Activated T-helper 17 cell treated with anti-CD3 and anti-CD28 coated beads, Interleukin-2, amount 50 U/mL, for 72 hours (primary cell): ENCODE measurements at places on chromosomes 5 and 9. TPM values are rescaled to one million over a fixed set of nuclear protein-coding genes. Genes with fewer than 3 reads are reported as not detected.

GRCh38 chr9:134838651-134839454 lies 41.8 kb upstream of the FCN2 start:
- no peak for ATAC-seq

Gene CEL
- 4.2 TPM for total RNA-seq

GRCh38 chr5:135203593-135204036 lies 169.6 kb upstream of the PITX1 start:
- ATAC-seq: no peak

- ATAC-seq: peak; percentile 93
Observed at GRCh38 chr5:141657937-141658545, 6.8 kb upstream of the FCHSD1 start.

Gene ARSI
- not detected for total RNA-seq

Gene MARCHF11
- total RNA-seq: not detected

GRCh38 chr5:169095410-169095960 lies 205.5 kb downstream of the SLIT3 start:
- no peak for ATAC-seq

DNA sequence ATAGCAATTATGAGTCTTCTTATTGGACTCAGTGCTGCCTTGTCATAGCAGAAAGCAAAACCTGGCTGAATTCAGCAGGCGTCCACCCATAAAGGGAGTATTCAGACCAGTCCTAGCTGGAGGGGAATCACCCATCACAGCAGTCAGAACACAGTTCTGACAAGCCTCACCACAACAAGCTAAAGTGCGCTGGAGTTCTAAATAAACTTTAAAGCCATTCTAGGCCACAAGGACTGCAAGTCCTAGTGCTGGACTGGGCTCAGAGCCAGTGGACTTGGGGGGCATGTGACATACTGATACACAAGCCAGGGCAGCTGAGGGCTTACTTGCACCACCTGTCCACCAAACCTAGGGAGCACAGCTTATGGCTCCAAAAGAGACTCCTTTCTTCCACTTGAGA lies 115.3 kb upstream of the PCSK5 start:
- ATAC-seq: no peak

- ATAC-seq: no peak
Observed at GRCh38 chr5:149048811-149049210, 14.1 kb downstream of the SH3TC2 start.

DNA sequence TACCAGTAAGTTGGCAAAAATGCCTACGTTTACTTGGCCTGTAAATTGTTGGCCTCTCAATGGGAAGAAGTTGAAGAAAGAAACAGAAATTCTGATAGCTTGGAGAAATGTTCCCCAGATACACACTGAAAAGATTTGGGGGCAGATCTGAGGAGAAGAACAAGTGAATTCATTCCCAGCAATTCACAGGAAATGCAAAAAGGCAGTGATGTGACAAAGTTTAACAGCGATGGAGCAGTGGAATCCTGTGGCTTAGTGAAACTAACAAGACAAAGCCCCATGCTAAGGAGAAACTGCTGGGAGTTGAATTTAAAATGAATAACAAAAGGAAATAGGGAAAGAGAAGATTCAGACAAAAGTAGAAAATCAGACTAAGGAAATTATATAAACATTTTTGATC lies 213.2 kb upstream of the EDIL3 start:
- no peak for ATAC-seq

DNA sequence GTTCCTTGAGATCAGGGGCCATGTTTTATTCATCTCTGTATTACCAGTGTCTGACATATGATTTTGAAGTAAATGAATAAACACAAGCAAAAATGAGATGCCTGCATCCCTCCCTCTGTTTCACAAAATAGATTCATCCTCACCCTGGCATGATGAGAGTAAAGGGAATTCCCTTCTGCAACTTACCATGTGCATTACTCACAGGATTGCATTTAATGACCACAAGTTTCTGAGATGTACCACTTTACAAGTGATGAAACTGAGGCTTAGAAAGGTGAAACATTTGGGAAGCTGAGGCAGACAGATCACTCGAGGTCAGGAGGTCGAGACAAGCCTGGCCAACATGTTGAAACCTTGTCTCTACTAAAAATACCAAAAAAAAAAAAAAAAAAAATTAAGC lies 74.2 kb upstream of the TNFSF8 start:
- ATAC-seq: peak; percentile 45

Gene NUTM2F
- not detected for total RNA-seq

- ATAC-seq: no peak
Observed at GRCh38 chr9:136358888-136359287, 4.7 kb downstream of the DNLZ start.

- no peak for ATAC-seq
Observed at GRCh38 chr5:153476767-153477166, 13.7 kb upstream of the GRIA1 start.

Gene NOL8
- total RNA-seq: 62.3 TPM

- ATAC-seq: no peak
Observed at GRCh38 chr9:1100945-1101344, 50.8 kb downstream of the DMRT2 start.

Gene NDUFAF2
- total RNA-seq: 30.4 TPM

Gene SOX30
- total RNA-seq: 0.50 TPM

DNA sequence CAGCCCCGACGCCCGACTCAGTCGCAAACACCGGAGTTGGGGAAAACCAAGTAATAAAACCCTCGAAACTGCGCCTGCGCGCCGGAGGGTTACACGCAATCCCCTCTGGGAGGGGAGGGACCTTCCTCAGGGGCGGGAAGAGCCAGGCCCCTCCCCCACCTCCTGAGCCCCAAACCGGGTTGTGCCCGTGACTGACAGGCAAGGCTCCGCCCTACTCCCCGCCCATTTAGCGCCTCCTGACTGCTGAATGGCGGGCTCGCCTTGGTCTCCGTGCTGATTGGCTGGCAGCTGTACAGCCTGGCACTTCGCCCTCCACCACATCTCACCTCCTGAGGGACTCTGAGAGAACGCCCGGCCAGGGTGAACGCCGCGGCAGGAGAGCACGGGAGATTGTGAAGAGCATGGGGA lies at the start of gene PRDM9:
Gene PRDM9 (plus strand): TSS at position 332 of the 408 bp plus-strand sequence. CDS start 1,425 bp downstream, outside the sequence.
- peak; percentile 35 for ATAC-seq

DNA sequence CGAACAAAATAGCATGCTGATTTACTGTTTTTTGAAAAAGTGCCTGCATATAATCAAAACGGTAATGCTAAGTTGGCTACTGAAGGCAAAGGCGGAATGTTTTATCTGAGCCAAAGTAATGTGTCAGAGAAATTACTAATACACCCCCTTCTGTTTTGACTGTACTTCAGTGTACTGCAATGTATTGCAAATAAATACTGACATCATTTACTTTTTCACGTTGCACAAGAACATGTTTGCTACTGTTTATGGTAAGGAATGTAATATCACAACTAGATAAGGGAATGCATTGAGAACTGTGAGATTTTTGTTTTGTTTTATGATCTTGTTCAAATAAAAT lies 813 bp upstream of the AGTPBP1 start:
- peak; percentile 57 for ATAC-seq

GRCh38 chr9:103245369-103245768 lies 250.2 kb downstream of the CYLC2 start:
- no peak for ATAC-seq
